ENCODE measurements at places on chromosomes 1 and 21. TPM values are rescaled to one million over a fixed set of nuclear protein-coding genes. Genes with fewer than 3 reads are reported as not detected.

PTPN7 gene
- 312 TPM for total RNA-seq

AMY1C gene
- total RNA-seq, result not detected

TACSTD2 gene
- total RNA-seq, result not detected

PRELP gene
- total RNA-seq, result not detected

NHLH2 gene
- not detected for total RNA-seq

TNNT2 gene
- total RNA-seq, result not detected

S100A2 gene
- total RNA-seq, result not detected

PAFAH2 gene
- total RNA-seq, result 20.0 TPM

KLF17 gene
- not detected for total RNA-seq

ANXA9 gene
- total RNA-seq, result not detected

OR10Z1 gene
- total RNA-seq, result not detected

EDARADD gene
- 7.2 TPM for total RNA-seq

FAM3B gene
- total RNA-seq, result not detected

ST3GAL3 gene
- 20.7 TPM for total RNA-seq

DIO1 gene
- not detected for total RNA-seq

KIF2C gene
- total RNA-seq, result 44.5 TPM

GPR37L1 gene
- not detected for total RNA-seq
